ENCODE measurements at places on chromosomes 5 and 9. TPM values are rescaled to one million over a fixed set of nuclear protein-coding genes. Genes with fewer than 3 reads are reported as not detected.
A peak's percentile ranks its signal among the peaks of the same experiment; 100 is the strongest.

GRCh38 chr9:33677961-33678360 lies 117.4 kb upstream of the PRSS3 start:
- DNase-seq = no peak

GRCh38 chr5:52928689-52929088 lies 60.5 kb upstream of the ITGA2 start:
- no peak for DNase-seq

DNA sequence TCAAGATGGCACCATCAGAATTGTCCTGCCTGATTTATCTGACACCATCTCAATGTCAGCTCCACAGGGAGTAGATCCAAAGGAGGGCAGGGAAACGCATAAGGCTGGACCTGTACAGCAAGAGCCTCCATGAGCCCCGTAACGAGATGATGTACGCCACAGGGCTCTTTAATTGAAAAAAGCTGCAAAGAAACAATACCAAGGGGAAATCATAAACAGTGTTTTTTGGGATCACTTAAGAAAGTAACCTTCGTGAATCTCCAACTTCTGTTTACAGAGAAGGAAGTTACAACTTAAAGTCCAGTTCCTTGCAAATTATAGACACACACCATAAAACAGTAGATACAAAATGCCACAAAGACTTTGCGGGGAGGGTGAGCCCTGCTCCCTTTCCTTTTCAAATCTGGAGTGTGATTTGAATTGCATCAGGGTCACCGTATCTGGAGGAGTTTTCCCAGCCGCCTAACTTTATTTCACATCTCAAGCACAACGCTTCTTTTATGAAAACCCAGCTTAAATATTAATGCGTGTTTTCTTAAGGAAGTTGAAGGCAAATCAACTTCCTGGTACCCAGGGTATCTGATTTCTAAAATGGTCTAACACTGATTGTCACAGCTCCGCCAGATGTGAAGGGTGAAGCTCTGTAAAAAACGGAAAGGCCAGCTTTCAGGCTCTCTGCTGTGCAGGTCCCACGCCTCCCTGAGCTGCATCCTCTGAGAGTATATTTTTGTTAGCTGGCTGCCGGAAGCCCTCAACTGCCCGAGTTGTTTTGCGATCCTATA lies 88.9 kb downstream of the EBF1 start:
- DNase-seq = no peak

GRCh38 chr5:89313044-89313443 lies 430.1 kb upstream of the MEF2C start:
- no peak for DNase-seq

- no peak for DNase-seq
These were observed 215.2 kb upstream of the KLF4 start for GRCh38 chr9:107704774-107705173.

DNA sequence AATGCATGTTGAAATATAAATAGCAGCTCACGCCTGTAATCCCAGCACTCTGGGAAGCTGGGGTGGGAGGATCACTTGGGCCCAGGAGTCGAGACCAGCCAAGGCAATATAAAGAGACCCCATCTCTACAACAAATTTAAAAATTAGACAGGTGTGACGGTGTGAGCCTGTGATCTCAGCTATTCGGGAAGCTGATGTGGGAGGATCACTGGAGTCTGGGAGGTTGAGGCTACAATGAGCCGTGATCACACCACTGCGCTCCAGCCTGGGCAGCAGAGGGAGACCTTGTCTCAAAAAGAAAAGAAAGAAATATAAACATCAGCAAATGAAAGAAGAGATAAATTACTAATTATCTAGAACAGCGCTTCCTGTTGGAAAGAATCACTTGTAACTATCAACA lies 105.0 kb downstream of the MAPKAP1 start:
- DNase-seq = no peak

PPIC gene
- not detected for total RNA-seq

- DNase-seq = no peak
These were observed 237.6 kb downstream of the FBXL17 start for GRCh38 chr5:108144332-108144731.

GRCh38 chr9:124079176-124079925 lies 67.8 kb downstream of the LHX2 start:
- no peak for DNase-seq

GRCh38 chr9:589723-590122 lies 251.8 kb upstream of the DMRT1 start:
- DNase-seq = no peak

DNA sequence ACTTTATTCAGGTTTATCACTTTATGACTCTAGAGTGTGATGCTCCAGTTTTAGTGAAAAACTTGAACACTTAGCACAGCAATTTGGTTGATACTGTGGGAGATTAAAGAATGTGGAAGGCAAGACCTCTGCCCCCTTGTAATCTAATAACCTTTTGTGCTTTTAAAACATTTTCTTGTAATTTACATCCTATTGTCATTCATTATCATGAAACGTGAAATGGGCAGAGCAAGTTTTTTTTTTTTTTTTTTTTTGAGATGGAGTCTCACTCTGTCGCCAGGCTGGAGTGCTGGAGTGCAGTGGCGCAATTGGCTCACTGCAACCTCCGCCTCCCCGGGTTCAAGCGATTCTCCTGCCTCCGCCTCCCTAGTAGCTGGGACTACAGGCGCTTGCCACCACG lies 1.8 kb downstream of the PAIP2 start:
- DNase-seq = no peak

IL13 gene
- total RNA-seq = 0.50 TPM

DNA sequence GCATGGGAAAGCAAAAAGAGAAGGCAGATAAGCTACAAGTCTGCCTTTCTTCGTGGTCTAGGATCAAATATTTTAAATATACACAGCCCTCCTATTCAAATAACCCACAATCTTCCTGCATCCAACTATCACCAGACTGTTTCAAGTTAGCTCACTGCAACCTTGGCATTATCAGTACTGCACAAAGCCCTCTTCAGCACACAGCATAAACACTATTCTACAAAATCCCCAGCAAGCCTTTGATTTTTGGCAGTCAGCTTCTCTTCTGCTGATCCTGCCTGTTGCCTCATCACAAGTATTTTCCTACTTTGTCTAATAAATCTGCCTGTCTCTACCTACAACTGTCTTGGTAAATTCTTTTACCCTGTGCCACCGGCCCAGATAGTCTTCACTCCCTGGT lies 142.9 kb downstream of the COX7C start:
- DNase-seq = no peak

DNA sequence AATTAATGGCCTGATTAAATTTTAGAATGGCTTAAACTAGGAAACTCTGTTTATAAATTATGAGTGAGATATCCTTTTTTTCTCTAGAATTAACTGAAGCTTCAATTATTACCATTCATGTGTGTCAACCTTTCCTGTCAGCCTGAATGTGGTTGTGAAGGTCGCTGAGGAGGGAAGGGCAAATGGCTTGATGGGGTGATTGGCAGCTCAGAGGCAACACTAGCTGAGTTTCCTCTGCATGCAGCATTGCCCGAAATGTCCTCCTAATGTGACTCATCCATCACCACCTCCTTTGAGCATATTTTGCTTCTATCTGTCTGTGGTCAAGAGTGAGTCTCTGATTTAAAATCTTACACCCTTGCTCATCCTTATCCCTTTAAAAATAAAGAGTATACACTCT lies 281.9 kb downstream of the TENT4A start:
- DNase-seq = no peak

- DNase-seq = no peak
These were observed 68.6 kb downstream of the RFX3 start for GRCh38 chr9:3457175-3457574.

DNA sequence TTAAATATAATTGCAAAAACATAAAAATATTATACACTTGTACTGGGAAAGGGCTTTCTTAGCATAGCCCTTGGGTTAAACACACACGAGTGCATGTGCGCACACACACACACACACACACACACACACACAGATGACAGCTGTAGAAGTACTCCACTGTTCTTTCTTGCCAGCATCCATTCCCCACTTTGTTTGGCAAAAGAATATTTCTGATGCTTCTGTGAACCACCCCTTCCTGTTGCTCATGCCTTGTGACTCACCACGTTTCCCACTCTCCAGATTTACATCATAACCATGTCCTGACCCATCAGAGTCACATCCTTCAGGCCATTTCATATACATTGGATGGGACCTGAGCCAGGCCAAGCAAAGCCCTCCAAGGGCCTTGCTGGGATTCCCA lies 280.1 kb downstream of the DNAH5 start:
- no peak for DNase-seq

GRCh38 chr9:119689879-119690278 lies 320.6 kb upstream of the BRINP1 start:
- DNase-seq = no peak

GRCh38 chr5:122755783-122756182 lies 19.1 kb upstream of the SNX2 start:
- no peak for DNase-seq

GRCh38 chr5:120919017-120919416 lies 454.9 kb downstream of the PRR16 start:
- no peak for DNase-seq

DNA sequence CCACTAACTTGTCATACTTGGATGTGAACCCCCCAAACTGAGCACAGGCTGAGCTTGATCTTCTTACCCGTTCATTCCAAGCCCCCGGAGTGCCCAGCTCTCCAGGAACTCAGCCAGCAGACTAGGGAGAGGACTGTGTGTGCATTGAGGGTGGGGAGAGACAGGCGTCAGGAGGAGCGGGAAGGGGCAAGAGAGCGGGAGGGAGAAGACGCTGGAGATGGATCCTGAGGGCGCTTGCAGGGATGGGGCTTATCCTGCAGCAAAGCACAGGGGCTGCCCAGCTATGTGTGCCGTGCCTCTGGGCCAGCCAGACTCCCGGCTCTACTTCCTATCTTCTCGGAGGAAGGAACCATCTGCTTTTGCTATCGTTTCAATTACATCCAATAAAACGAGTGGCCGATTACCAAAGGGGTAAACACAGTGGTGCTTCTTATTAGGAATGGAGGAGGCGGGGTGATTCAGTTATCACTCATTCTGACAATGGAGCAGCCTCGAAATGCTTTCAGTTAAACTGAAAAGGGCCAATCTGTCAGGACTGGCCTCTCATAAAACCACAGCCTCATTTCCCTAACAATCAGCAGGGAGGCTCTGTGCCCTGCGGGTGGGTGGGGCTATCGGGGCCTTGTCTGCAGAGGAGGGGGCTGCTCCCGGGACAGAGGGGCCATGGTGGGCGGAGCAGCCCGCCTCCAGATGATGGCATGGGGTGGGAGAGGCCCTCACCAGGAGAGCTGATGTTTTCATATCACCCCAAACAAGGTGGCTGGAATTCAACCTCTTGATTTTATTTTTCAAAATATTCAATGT lies 168.2 kb downstream of the DAB2IP start:
- DNase-seq = no peak

TBCA gene
- total RNA-seq = 71.3 TPM

- DNase-seq = no peak
These were observed 518.7 kb upstream of the MEF2C start for GRCh38 chr5:89401659-89402058.

DNA sequence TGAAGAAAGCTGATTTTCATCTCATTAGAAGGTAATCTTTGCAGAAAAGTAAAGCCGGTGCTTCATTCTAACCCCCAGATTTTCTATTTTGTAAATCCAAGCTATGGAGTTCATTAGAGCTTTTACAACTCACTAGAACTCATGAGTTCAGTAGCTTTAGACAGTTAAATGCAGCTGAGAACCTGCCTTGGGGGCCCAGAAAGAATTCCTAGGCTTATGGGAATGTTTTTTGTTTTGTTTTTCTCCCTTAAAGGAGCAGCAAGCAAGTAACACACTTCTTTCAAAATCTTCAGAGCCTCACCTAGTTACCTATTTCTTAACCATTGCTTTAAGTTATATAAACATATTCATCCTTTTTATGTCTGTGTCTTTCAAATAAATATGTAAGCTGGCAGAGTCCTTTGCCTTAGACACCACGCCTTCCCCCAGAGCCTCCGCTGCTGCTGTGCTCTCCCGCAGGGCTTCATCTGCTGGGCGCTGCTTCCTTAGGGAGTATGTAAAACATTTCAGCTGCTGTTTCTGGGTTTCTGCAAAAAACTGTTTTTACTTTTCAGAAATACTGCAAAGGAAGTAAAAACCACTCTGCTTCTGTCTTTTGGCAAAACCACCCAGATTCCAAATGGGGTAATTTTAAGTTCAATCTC lies 132.9 kb downstream of the CDC42SE2 start:
- no peak for DNase-seq

NHP2 gene
- 78.6 TPM for total RNA-seq

- DNase-seq = no peak
These were observed 93.1 kb downstream of the MED27 start for GRCh38 chr9:131986576-131986975.

- peak; percentile 3 for DNase-seq
These were observed 67.5 kb downstream of the ZCCHC7 start for GRCh38 chr9:37187713-37188439.

PCDHGA1 gene
- 0.54 TPM for total RNA-seq

RAPGEF1 gene
- 81.1 TPM for total RNA-seq

- no peak for DNase-seq
These were observed 39.8 kb downstream of the RBM27 start for GRCh38 chr5:146243247-146243646.

DNA sequence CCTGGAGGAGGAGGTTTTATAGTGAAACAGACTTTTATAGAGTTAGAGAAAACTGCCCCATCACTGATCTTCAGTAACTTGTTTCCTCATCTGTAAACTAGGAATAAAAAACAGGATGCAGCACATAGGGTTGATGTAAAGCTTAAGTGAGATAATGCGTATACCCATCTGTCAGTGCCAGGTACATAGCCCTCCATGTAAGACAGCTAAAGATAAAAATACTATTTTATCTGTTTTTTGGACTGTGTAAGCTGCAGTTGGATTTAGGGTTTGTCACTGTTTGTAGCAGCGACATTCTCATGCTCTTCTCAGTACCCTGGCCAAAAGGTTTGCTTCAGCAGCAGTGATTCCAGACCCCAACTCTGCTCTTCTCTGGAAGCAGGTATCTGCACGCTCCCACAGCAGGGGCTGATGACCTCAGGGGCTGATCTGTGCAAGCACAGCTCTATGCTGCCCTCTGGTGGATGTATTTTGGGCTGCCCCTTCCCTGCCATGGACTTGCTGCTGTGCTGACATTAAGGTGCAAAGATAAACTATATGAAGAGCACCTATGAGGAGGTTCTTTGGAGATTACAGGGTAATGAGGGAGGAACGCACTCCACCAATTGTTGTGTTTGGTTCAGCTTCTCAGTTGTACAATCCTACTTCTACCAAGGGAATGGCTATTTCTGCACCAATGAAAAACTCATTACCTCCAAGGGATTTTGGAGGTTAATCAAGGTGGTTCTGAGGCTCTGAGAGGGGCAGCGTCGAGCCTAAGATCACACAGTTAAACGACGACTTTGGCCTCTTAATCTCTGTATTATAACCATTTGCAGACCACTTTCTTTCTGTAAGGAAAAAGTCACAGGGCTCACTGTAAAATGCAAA lies 13.1 kb downstream of the HMHB1 start:
- DNase-seq = peak; percentile 56

PCDHB11 gene
- not detected for total RNA-seq

DDX4 gene
- total RNA-seq = not detected

DNA sequence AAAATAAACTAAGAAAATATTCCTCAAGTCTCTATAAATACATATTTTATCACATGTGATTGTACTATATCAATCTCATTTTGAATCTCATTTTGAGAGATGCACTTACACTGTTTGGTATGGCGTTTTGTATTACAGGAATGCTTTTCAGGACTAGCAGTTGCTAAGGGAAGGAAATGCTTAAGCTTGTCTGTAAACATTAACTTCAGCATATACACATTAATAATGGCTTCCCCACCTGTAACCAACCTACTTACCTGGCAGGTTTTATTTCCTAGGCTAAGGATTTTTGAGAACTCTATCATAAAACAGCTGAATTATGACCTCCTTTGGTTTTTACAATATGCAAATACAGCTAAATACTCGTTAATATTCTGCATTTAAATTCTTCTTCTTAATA lies 141.0 kb upstream of the GRHPR start:
- no peak for DNase-seq

GRCh38 chr5:112930082-112930344 lies 8.0 kb upstream of the REEP5 start:
- peak; percentile 73 for DNase-seq

MEIKIN gene
- total RNA-seq = 2.3 TPM
